ENCODE measurements at places on chromosomes 7 and 10.

DNA sequence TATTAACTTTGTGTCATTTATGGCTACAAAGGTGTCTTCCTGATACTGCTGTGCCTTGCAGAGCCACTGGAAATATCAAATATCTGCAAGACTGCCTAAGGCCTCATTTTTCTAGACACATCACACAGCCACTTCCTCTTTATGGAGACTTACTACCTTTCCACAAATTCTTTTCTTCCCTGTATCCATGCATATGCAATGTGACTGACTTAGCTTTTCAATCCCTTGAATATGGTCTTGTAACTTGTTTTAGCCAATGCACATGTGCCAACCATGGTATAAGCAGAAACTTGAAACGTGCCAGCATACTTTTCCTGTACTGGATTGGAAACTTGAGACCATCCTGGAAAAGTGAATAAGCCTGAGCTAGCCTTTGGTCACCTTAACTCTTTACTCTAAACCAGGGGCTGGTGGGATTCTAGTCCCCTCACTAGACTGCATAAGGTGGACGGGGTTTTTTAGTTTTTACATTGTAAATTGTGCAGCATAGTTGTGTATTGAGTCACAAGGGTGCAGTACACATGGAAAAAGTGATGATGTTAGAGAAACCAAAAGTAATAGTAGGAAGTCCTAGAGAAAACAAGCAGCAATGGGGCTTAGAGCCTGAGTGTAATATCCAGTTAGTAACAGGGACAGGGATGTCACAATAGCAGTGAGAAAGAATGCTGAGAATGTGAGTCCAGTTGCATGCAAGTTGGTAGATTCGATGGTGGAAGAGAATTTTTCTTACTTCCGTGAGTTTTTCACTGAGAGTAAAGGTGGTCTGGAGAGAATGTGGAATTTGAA lies 879.5 kb downstream of the SORCS1 start:
- DNase-seq: no peak

DNA sequence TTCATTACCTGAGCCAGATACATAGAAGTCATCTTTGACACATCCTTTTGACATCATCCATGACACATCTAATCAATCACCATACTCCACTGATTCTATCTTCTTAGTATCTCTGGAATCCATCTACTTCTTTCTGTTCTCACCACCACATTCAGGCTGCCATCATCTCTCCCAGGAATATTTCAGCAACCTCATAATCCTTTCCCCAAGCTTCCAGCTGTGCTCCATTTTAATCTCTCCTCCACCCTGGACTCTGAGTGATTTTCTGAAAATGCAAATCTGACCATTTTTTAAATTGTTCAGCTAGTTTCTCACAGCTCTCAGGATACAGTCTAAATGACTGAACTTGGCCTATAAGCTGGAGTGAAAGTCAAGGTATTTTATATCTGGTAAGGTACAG lies 2.5 kb upstream of the BTRC start:
- no peak for DNase-seq

DNA sequence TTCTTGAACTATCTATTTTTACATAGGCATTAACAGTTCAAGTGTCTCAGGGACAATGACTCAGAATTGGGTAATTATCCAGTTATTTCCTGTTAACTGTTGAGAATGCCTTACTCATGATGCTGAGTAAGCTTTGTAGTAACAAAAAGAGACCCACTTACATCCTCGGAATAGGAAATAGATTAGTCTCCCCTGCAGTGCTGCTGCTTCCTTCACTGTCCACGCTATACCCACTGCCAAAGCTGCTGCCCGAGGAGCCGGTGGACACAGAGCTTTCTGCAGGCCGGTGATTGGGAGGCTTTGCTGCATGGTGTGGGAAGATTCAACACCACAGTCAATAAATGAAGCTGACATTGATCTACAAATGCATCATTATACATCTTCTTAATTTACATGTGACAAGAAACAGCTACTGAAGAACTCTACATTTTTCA lies 357.1 kb downstream of the PCLO start:
- DNase-seq: no peak

- DNase-seq: no peak
Observed at GRCh38 chr7:149229526-149229925, 9.9 kb upstream of the ZNF212 start.

DNA sequence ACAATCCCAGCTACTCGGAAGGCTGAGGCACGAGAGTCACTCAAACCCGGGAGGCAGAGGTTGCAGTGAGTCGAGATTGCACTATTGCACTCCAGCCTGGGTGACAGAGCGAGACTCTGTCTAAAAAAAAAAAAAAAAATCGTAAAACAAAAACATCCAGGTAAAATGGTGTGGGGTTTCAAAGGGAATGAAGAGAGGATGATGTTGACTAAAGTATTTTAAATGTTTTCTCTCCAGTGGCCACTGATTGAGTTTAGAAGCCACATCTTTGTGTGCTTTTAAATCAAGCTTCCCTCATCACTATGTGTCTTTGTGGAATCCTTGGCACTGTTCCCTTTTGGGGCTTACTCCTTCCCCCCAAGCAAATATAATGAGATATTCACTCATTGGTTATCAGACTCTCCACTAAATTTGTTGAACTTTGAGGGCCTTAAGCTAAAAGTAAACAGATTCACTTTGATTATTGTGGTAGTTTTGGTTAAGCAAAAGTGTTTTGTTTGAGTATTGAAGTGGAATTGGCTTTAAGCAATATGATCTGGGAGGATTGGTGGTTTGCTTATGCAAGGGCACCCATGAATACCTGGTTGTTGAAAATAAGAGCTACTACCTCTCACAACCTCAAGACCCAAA lies 162.9 kb downstream of the CDK14 start:
- no peak for DNase-seq

GRCh38 chr7:171364-171904 lies 20.9 kb upstream of the FAM20C start:
- no peak for DNase-seq

- no peak for DNase-seq
Observed at GRCh38 chr10:93397020-93397419, 85.1 kb downstream of the MYOF start.

DNA sequence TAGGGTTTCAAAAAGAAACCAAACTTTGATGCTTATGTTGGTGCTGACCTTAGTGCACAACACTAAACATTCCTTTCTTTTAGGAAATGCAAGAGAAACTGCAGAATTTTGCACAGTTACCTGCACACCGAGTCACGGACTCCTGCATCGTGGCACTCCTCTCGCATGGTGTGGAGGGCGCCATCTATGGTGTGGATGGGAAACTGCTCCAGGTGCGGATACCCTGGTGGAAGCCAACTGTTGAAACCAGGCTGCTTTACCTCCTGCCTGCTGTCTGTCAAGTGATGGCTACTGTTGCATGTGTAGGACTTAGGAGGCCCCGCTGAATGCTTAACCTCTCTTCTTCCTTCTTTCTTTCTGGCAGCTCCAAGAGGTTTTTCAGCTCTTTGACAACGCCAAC lies 11.7 kb downstream of the CASP2 start:
- DNase-seq: peak; percentile 43

- no peak for DNase-seq
Observed at GRCh38 chr7:116806046-116806944, 56.1 kb upstream of the CAPZA2 start.

GRCh38 chr7:155057076-155057475 lies 13.0 kb upstream of the HTR5A start:
- DNase-seq: no peak

DNA sequence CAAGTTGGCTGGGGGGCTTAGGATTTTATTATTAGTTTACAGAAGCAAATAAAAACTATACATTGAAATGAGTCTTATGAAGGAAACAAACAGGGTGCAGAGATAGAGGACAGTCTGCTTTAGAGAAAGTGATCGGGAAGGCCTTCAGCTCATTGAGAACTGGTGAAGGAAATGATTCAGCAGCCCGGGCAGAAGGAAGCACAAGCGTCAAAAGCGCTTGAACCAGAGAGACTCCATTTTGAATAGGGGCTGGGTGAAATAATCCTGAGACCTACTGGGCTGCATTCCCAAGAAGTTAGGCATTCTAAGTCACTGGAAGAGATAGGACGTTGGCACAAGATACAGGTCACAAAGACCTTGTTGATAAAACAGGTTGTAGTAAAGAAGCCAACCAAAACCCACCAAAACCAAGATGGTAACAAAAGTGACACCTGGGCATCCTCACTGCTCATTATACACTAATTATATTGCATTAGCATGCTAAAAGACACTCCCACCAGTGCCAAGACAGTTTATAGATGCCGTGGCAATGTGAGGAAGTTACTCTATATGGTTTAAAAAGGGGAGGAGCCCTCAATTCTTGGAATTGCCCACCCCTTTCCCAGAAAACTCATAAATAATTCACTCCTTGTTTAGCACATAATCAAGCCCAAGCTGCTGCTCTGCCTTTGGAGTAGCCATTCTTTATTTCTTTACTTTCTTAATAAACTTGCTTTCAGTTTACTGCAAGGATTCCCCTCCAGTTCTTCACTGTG lies 83.1 kb upstream of the MPP7 start:
- DNase-seq: peak; percentile 65

- DNase-seq: no peak
Observed at GRCh38 chr7:124777268-124777667, 11.7 kb upstream of the GPR37 start.

GRCh38 chr10:14695847-14696480 lies 78.7 kb downstream of the FAM107B start:
- DNase-seq: no peak

- DNase-seq: no peak
Observed at GRCh38 chr10:111122127-111122526, 45.3 kb downstream of the ADRA2A start.

Measured in hematopoietic multipotent progenitor cell treated with erythropoietin and hydrocortisone succinate and interleukin-3 and kit ligand, for 8 days (in vitro differentiated cells).